ENCODE measurements at places on chromosomes 2 and 18.

- no peak for DNase-seq
These were observed 134.0 kb upstream of the HDAC4 start for GRCh38 chr2:239534581-239535412.

- DNase-seq: no peak
These were observed 230.6 kb upstream of the LRATD1 start for GRCh38 chr2:14401873-14402272.

GRCh38 chr2:197273485-197273884 is 37.1 kb downstream of the ANKRD44 start:
- DNase-seq: no peak

DNA sequence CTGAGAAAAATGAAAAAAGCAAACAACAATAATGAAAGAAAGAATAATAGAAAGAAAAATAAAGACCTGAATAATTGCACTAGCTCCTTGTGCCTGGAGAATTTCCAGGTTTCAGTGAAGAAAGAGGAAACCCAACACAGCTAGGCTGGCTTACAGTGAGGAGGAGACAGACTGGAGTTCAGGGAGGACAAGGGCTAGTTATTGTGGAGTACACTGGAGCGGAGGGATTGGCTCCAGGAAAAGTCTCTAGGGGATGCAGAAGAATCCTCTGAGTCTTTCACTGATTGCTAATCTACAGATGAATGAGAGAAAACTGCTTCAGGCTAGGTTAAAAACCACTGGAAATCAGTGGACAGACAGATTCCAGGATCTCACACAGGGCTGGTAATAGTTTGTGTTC is 163.6 kb upstream of the RBMS1 start:
- DNase-seq: no peak

Data from stimulated activated CD8-positive, alpha-beta memory T cell treated with anti-CD3 and anti-CD28 coated beads, Interleukin-7, amount 100 ng/mL, for 4 hours (primary cell).